ENCODE measurements at places on chromosomes 2 and 18.
A peak's percentile ranks its signal among the peaks of the same experiment; 100 is the strongest.

DNA sequence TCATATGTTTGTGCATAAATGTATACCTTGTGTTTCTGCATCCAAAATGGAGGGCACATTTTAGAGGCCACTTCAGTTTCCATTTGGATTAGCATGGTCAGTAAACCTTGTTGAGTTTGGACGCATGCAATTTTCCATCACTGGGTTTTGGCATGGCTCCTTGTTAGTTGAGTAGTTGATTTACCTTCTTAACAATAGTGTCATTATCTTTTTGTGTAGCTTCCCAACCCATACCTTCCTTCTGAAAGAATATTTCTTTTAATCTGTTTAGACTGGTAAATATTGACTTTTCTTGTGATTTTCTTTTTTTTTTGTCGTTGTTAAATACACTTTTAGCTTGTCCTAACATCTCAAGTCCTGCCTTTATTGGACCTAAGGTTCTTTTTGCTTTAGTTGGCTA, 15.5 kb downstream of the RPIA start:
- DNase-seq: no peak

- no peak for DNase-seq
These were observed 57.6 kb upstream of the KLHL29 start for GRCh38 chr2:23327416-23327815.

- DNase-seq: no peak
These were observed 1159.6 kb downstream of the RPIA start for GRCh38 chr2:89850881-89851582.

- DNase-seq: no peak
These were observed 23.5 kb downstream of the MYO5B start for GRCh38 chr18:50171406-50171805.

DNA sequence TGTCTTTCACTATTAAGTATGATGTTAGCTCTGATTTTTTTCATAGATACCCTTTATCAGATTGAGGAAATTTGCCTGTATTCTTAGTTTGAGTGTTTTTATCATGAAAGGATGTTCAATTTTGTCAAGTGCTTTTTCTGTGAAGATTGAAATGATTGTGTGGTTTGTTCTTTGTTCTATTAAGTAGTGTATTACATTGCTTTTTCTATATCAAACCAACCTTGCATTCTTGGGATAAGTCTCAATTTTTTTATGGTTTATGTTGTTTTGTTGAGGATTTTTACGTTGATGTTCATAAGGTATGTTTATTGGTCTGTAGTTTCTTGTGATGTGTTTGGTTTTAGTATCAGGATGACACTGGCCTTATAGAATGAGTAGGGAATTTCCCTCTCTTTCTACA, 19.1 kb downstream of the PDK1 start:
- DNase-seq: no peak

- no peak for DNase-seq
These were observed 11.7 kb downstream of the PHOSPHO2 start for GRCh38 chr2:169705927-169706326.

DNA sequence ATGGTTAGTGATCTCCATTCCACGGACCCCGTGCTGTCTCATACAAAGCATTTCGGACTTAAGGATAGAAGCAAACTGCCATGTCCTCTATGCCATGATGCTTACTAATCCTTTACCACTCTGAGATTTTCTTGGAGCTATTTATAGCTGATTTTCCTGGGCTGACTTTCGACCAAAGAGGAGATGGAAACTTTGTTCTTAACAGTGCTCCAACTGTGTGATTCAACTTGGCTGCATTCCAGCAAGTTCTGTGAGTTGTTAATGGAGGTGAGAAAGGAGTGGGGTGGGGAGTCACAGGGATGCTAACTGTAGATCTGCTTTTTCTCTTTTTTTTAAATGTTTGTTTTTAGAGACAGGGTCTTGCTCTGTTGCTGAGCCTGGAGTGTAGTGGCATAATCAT, 45.5 kb upstream of the MSH2 start:
- DNase-seq: no peak

DNA sequence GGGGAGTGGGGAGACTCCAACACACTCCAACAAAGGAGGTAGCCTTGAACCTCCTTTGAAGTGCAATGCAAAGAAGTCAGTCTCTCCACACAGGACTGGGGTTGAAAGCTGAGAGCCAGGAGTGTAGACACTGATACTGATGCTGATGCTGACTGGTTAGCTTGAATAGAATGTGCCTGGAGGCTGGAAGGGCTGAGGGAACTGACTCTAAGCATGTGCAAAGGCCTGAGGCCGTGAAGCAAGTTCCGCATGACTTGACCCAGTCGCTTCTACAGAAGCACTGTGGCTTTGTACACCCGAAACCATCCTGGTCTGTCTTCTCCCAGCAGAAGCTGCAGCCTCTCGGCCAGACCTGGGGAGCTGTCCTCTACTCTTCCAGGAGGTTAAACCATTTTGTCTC, 10.4 kb downstream of the FOXI3 start:
- no peak for DNase-seq

DNA sequence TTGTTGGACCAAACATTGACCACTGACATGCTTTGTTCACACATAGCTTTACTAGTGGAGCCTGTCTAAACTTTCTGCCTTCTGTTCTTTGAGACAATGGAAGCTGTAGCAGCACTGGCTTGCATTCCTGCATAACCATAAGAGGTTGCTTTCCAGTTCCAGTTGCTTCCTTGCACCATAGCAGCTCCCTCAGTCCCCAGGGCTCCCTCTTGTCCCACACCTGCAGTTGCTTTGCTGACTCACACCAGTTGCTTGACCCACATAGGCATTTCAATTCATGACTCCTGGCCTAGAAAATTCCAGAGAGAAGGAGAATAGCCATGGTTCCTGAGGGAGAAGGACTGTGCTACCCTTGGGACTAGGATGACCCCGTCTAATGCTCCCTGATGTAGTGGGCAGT, 20.9 kb downstream of the SGPP2 start:
- DNase-seq: no peak

DNA sequence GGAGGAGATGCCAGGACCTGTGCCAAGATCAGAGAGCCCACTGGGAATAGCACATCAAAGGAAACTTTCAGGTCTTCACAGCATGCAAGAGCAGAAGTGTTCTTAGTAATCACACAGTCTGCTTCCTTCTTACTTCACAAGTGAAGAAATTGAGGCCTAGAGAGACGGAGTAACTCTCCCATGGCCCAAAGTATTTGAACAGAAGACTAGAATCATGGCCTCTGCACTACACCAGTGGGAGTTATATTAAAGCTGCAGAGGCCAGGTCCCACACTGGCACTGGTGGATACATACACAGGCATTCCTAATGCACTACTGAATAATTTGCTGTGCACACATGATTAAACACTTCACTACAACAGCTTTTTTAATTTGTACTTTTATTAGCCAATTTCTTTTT, 107.6 kb upstream of the RMP24 start:
- DNase-seq: no peak

DNA sequence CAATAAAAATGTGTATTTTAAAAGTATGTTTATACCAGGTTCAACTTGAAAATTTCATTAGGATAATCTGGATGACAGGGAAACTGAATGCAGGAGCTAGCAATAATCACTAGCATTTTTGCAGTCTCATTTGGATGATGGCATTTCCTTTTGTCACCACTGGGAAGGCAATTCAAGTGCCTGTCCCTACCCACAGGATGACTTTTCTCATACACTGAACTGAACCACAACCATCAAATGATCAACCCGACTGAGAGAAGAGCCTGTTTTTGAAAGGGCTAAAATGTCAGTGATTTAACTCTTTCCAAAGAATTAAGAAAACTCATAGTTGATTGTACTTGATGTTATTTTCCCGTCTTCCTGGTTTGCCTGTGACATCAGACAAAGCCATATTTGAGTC, 115.0 kb downstream of the FAM124B start:
- no peak for DNase-seq

GRCh38 chr2:13480057-13480456, 763.3 kb downstream of the TRIB2 start:
- no peak for DNase-seq

DNA sequence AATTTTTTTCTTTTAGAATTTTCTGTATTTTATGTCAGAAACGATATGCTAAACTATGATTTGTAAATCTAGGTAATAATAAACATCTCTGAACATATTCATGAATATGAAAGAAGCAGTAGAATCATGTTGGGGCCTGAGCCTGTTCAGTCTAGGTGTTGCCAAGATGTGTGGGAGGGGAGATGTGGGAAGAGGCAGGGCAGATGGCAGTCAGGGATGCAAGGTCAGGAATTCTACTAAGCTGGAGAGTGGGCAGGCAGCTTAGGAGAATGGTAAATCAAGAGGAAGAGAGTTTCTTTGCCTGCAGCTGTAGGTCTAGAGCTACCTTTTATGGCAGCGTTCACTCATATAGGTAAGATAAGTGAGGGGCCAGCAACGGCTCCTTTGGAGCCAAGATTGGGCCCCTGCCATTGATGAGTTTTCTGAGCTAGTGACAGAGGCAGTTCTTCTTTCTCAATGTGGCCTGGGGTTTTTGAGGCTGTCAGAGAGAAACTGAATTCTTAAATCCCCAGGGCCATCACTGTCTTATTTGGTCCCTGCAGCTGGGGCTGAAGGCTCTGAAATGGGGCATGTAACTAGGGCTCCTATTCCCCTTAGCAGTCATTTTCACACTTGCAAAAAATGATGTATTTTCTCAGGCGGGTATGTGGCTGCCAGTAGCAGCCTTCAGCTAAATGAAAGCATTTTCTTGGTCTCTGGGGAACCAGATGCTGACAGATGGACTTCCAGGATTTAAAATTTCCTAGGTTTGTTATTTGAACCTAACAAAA, 232.8 kb downstream of the PIK3C3 start:
- DNase-seq: no peak

GRCh38 chr18:55189972-55190371, 230.7 kb upstream of the CCDC68 start:
- DNase-seq: no peak

DNA sequence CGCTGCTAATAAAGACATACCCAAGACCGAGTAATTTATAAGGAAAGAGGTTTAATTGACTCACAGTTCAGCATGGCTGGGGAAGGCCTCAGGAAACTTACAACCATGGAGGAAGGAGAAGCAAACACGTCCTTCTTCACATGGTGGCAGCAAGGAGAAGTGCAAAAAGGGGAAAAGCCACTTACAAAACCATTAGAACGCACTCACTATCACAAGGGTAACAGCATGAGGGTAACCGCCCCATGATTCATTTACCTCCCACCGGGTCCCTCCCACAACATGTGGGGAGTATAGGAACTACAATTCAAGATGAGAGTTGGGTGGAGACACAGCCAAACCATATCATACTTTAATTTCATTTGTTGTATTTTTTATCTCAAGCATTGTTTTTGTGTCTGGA, 67.5 kb downstream of the ATP9B start:
- no peak for DNase-seq

- DNase-seq: no peak
These were observed 66.9 kb upstream of the RBM44 start for GRCh38 chr2:237731663-237732062.

- no peak for DNase-seq
These were observed 698.5 kb downstream of the NR4A2 start for GRCh38 chr2:155633887-155634570.

DNA sequence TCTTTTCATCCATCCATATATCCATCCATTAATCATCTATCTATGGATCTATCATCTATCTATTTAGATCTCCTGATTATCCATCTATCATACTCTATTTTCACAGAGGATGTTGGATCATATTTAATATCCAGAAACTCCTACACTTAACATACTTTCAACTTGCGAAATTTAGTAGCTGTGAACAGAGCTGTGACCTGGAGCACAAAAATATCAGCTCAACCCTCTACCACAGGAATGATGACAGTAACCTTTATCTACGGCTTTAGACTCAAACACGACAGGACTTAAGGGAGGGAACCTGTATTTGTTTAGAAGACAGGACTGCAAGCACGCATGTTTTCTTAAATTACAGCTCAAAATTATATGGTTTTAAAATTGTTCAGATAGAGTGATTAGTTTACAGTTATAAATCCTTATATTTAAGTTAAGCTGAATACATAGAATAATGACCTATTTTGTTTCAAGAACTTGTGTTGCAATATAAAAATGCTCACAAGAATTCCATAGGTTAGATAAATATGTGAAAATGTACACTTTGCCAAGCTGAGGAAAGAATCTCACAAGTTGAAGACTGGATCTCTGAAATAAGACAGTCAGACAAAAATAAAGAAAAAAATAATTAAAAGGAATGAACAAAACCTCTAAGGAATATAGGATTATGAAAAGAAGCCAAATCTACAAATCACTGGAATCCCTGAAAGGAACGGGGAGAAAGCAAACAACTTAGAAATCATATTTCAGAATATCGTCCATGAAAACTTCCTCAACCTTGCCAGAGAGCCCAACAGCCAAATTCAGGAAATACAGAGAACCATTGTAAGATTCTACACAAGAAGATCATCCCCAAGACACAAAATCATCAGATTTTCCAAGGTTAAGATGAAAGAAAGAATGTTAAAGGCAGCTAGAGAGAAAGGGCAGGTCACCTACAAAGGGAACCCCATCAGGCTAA, 142.0 kb downstream of the COL6A3 start:
- no peak for DNase-seq

- no peak for DNase-seq
These were observed 37.1 kb downstream of the ANKRD44 start for GRCh38 chr2:197273485-197273884.

- peak; percentile 33 for DNase-seq
These were observed 2.1 kb downstream of the ZNF532 start for GRCh38 chr18:58866773-58867150.

DNA sequence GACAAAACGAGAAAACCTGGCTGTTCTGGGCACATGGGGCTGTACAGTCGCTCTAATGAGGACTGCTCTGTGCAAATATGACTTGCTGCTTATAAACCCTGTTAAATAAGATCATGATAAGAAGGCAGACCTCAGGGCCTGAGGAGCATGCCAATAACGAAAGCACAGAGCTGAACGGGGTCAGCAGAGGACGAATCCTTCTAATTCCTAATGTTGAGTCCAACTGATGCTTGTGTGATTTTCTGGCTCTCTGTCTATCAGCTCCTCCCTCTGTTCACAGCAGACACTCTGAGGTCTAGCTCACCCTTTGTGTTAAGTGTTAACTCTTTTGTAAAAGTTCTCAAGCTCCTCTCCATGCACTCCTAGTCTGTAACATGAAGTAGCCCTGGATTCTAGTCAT, 167.2 kb upstream of the REV1 start:
- DNase-seq: no peak

DNA sequence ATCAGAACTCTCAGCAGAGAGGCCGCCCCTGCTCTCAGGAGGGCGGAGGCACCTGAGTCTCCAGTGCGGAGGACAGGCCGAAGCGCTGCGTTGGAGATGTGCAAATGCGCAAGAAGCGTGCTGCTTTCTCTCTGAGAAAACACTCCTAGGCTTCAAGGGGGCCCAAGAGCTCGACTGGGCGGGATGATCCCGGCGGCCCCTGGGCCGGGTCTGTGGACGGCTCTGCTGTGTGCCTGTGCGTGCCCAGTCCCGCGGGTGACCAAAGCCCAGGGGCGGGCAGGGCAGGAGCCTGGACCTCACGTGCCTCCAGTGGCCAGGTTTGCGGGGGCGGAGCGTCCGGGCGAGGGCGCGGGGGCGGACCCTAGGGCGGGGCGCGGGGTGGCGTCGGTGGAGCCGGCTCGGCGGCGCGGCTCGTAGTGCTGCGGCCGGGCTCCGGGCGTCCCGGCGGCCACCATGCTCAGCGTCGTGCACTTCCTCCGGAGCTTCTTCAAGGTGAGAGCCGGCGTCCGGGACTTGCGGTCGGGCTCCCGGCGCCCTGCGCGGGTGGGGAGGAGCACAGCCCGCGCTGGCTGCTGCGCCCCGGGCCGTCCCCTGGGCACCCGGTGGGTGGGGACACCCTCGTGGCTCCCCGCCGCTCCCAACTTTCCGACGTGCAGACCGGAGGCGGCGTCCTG, at the start of gene ARHGEF4:
TSS of gene ARHGEF4 (plus strand) at position 414 of the 674 bp plus-strand sequence. CDS start at position 454, 40 bp downstream.
- DNase-seq: no peak

GRCh38 chr18:47758000-47758399, 172.5 kb downstream of the SMAD2 start:
- DNase-seq: no peak

All from posterior cingulate gyrus (tissue), 11 donors.